ENCODE measurements at places on chromosomes 7 and 10.

- no peak for DNase-seq
These were observed 99.5 kb downstream of the ELFN1 start for GRCh38 chr7:1769286-1770200.

- no peak for DNase-seq
These were observed 138.2 kb downstream of the CHCHD3 start for GRCh38 chr7:132943645-132944044.

GRCh38 chr10:125824736-125825135 lies 1.4 kb downstream of the BCCIP start:
- DNase-seq, result no peak

GRCh38 chr10:18087355-18087754 lies 52.9 kb upstream of the CACNB2 start:
- no peak for DNase-seq

DNA sequence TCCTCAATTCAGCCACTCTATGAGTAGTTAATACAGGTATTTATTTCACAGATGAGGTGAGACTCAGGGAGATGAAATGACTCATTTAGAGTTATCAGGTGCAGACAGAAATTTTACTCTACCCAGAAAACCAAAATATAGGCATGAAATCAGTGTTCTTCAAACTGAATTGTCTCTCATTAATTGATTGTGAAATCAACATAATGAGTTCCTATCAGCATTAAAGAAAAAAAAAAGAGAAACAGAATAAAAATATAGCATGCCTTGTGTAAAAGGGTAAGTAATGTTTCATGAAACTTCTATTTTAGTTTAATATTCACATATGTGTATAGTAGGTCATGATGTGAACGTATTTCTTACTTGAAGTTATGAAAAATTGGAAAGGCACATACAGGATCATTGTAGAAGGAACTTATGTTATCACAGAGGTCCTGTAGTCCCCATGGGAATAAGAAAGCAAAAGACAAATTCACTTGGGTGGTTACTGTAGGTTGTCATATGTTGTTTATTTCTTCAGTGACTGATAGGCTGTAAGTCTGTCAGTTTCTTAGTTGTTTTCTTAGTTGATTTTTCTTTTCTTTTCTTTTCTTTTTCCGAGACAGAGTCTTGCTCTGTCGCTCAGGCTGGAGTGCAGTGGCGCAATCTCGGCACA lies 47.5 kb downstream of the KAT6B start:
- no peak for DNase-seq

DNA sequence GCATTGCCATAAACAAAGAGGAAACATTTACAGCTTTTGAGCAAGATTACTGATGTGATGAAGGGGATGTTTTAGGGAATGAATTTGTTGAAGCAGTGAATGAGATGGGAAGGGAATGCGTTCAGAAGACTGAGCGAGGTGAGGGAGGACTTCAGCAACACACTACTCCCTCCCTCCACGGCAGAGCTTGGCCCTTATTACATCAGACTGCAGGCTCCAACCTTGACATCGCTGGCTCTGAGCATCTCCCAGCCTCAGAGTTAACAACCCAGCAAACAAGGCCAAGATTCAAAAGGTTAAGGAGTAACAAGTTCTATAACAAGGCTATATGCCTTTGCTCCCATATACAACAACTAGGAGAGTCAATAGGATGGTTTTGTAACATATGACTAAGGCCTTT lies 164.4 kb downstream of the ELMO1 start:
- DNase-seq, result no peak

Data from effector memory CD4-positive, alpha-beta T cell (primary cell).